ENCODE measurements at places on chromosomes 7 and 10. TPM values are rescaled to one million over a fixed set of nuclear protein-coding genes. Genes with fewer than 3 reads are reported as not detected.

The SUV39H2 gene
- 19.4 TPM for polyA plus RNA-seq

The SPDYE16 gene
- polyA plus RNA-seq: 0.81 TPM

The MEPCE gene
- 12.1 TPM for polyA plus RNA-seq

The ZDHHC4 gene
- polyA plus RNA-seq: 52.2 TPM

Measured in neural cell (in vitro differentiated cells).